Keratinocyte (primary cell): ENCODE measurements at places on chromosomes 4 and X.
A peak's percentile ranks its signal among the peaks of the same experiment; 100 is the strongest.

GRCh38 chr4:121156822-121157769, 7.0 kb downstream of the TNIP3 start:
- H3K4me3 ChIP-seq = peak overlapping the region; percentile 28
- no peaks in the 10 kb centered on the region for H3K36me3 ChIP-seq
- H3K4me1 ChIP-seq = peaks cover 4% of the 10 kb centered on the region
- H3K27ac ChIP-seq = no peak overlapping the region
- no peaks in the 10 kb centered on the region for H3K27me3 ChIP-seq
- DNase-seq = no peak

GRCh38 chr4:10007436-10007740, 13.9 kb downstream of the SLC2A9 start:
- no peak overlapping the region for H3K4me3 ChIP-seq
- H3K4me1 ChIP-seq = peaks cover 67% of the 10 kb centered on the region
- H3K27me3 ChIP-seq = no peaks in the 10 kb centered on the region
- H3K27ac ChIP-seq = peak overlapping the region; percentile 69

- no peaks in the 10 kb centered on the region for H3K36me3 ChIP-seq
- no peak overlapping the region for H3K4me3 ChIP-seq
- no peak for DNase-seq
- no peaks in the 10 kb centered on the region for H3K27me3 ChIP-seq
Measured at GRCh38 chr4:140363051-140363450, 10.4 kb upstream of the SCOC start.

- no peak overlapping the region for H3K4me3 ChIP-seq
- H3K36me3 ChIP-seq = no peaks in the 10 kb centered on the region
- H3K27ac ChIP-seq = no peak overlapping the region
- H3K27me3 ChIP-seq = no peaks in the 10 kb centered on the region
- DNase-seq = no peak
Measured at GRCh38 chr4:171962110-171962509, 148.9 kb downstream of the GALNTL6 start.

GRCh38 chr4:158523990-158524535, 2.4 kb downstream of the RXFP1 start:
- H3K27me3 ChIP-seq = no peaks in the 10 kb centered on the region
- H3K4me1 ChIP-seq = peaks cover 16% of the 10 kb centered on the region
- H3K36me3 ChIP-seq = no peaks in the 10 kb centered on the region
- no peak overlapping the region for H3K4me3 ChIP-seq
- no peak for DNase-seq
- H3K27ac ChIP-seq = peak overlapping the region; percentile 47

DNA sequence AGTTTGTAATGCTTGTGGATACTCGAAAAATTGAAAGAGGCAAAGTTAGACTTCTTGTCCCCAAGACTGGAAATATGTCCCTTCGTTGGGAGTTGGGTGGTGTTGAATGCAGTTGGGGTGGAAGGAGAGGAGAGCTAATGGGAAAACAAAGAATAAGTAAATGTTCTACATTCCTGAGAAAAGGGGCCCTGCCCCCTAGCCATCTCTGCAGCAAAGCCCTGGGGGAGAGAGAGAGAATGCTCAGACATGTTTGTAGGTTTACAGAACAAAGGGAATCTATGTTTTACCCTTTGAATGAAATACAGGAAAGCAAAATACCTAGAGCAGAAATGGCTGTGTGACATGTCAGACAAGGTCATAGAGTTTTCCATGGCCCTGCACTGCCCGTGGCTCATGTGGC, 88.1 kb downstream of the RASL11B start:
- no peaks in the 10 kb centered on the region for H3K36me3 ChIP-seq
- peaks cover 2% of the 10 kb centered on the region for H3K4me1 ChIP-seq
- no peak overlapping the region for H3K27ac ChIP-seq
- no peaks in the 10 kb centered on the region for H3K27me3 ChIP-seq
- DNase-seq = no peak
- no peak overlapping the region for H3K4me3 ChIP-seq

DNA sequence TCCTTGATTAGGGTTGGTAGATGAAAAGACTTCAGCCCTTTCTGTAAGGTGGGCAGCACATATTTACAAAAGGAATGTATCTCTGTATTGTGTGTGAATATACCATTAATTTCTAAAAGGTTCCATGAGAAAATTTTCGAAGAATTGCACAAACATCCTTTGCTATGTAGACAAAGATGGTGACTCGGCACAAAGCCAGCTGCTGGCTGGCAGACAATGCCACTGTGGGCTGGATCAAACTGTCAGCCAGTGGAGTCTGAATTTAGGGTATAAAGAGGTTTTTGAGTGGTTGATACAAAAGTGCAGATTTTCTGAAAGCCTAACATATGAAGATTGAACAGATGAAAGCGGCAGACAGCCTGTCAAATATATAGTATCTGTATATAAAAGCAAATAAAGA, 5.6 kb upstream of the TXK start:
- no peaks in the 10 kb centered on the region for H3K27me3 ChIP-seq
- H3K36me3 ChIP-seq = no peaks in the 10 kb centered on the region
- H3K4me1 ChIP-seq = no peaks in the 10 kb centered on the region
- H3K27ac ChIP-seq = no peak overlapping the region

GRCh38 chr4:86595426-86595805, 1.3 kb downstream of the PTPN13 start:
- peak overlapping the region; percentile 93 for H3K27ac ChIP-seq
- peak overlapping the region; percentile 98 for H3K4me3 ChIP-seq
- H3K27me3 ChIP-seq = no peaks in the 10 kb centered on the region
- peaks cover 26% of the 10 kb centered on the region for H3K4me1 ChIP-seq
- no peaks in the 10 kb centered on the region for H3K36me3 ChIP-seq

- H3K36me3 ChIP-seq = no peaks in the 10 kb centered on the region
- H3K4me1 ChIP-seq = no peaks in the 10 kb centered on the region
- H3K27me3 ChIP-seq = no peaks in the 10 kb centered on the region
- no peak overlapping the region for H3K4me3 ChIP-seq
Measured at GRCh38 chr4:54737421-54737820, 79.7 kb downstream of the KIT start.
